ENCODE measurements at places on chromosomes 5 and 9.
A peak's percentile ranks its signal among the peaks of the same experiment; 100 is the strongest.

- DNase-seq = no peak
Observed at GRCh38 chr9:113570106-113570505, 106.6 kb downstream of the RGS3 start.

DNA sequence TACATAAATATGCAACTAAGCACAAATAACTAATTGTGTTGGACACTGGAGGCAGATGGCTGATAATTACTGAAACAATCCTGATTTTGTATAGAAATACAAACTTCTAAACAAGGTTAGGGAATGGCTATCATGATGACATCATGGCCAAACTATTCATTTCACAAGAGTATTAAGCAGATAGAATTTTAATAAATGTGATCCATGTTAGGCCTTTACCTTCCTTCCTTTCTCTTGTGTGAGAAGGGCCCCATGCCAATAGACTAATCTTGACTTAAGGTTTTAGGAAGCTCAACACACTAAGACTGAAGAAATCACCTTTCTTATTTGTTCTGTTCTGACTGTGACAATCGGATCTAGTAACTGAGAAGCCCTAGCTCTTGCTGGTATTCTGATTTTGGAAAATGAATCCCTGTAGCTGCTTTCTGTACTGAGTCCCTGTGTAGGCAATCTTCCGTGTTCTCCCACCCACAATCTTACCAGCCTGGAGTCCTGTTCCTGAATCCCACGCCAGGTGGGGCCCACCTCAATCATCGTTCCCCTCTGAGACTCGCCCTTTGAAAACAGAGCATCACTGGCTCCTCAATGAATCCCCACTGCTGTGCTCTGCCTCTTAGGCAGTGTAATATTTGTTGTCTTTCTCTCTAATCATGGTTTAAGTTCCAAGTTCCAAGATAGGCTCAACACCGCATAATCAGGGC is 168.7 kb upstream of the GNA14 start:
- DNase-seq = no peak

GRCh38 chr9:37229882-37230482 is 109.6 kb downstream of the ZCCHC7 start:
- no peak for DNase-seq

- no peak for DNase-seq
Observed at GRCh38 chr5:171969288-171969880, 37.1 kb downstream of the FBXW11 start.

DNA sequence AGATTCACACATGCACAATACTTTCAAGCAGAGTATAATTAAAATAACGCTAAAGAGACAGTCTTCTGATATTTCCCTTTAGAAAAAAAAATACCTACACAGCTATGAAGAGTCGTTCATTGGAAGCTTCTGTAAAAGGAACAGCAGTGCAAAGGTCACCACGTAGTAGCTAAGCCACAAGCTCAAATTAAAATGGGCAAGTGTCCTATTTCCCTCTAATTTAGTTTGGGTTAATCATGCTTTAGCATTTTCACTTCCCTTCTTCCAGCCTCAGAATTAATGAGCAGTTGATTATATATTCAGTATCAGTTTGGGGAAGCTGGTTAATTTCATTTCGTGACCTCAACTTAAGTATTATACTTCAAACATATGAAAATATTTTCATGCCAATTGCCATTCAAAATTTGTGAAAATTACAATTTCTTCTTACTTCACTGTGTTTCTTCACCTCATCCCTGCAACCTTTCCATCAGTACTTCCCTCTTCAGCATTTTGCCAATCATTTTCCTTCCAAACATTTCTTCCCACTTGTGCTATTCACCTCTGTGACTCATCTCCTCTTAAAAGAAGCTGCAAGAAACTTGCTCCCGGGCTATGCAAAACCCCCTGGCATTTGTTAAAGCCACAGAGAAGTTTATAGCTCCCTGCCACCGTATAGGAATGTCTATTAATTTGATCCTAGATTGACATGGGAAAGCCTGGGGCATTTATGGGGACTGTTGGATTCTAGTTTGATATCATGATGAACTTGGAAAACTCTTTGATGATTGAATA is 83.0 kb downstream of the DMRTA1 start:
- no peak for DNase-seq

DNA sequence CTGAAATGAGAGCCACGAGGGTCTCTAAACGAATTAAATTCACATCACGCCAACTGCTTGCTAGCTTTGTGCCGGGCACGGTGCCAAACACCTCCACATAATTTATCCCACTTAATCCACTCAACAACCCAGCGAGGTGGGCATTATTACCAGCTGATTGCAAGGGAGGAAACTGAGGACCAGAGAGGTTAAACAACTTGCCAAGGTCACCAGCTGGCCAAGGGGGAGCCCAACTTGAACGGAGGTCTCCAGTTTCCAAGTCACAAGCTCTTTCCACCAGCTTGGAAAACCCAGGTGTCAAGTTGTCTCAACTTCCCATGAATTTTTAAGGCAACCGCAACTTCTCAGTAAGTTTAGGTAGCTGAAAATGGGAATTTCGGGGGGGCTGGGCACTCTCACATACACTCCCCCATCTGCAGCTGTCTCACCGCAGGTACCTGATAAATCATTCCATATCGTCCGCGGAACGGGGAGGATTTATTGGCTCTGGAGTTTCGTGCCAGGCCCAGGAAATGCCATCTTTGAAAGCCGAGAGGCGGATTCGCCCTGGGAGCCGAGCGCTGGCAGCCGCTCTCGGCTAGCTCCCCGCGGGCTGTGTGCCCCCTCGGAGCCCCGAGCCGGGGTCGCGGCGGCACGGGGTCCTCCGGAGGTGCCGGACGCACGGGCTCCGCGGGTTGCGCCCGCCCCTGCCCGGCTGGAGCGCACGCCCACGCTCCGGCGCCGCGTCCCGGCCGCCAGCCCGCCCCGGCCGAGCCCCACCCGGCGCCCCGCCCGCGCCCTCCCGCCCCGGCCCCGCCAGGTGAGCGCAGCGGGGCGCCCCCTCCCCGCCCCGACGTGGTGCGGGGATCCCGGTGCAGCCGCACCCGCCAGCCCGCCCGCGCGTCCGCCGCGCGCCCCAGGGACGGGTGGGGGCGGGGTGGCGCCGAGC is 617 bp downstream of the PTPN3 start:
- DNase-seq = no peak

DNA sequence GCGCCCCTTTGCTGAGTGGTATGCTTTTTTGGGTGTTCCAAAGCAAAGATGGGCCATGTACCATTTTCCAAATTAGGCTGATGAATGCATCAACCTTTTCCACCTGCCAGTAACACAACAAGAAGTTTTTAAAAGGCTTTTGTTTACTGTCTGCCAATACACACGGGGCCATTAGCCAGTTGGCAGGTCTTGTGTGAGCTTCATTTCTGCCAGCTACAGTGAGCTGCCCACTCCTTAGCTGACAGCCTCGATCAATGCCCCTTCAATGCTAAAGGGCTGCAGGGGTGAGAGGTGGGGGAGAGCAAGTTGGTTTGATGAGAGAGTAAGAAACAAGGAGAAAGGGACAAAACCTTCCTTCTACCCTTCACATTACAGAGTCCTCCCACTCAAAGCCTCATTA is 128.7 kb downstream of the C5orf15 start:
- no peak for DNase-seq

DNA sequence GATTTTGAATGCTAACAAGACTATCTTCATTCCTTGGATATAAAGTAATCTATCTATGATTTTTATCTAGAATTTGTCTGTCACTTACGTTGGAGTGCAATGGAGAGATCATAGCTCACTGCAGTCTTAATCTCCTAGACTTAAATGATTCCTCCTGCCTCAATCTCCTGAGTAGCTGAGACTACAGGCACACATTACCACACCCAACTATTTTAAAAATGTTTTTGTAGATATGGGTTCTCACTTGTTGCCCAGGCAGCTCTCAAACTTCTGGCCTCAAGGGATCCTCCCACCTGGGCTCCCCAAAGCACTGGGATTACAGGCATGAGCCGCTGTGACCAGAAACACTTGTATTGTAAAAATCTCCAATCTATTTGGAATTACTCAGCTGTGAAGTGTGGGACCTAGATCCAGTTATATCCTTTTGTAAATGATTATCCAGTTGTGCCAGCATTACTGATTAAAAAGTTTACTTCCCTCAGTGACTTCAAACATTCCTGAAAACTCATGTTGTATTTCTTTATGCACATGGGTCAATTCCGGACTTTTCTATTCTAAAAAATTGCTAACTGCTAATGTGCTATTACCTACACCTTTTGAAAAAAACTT is 1793.8 kb upstream of the WWC1 start:
- DNase-seq = no peak

- peak; percentile 81 for DNase-seq
Observed at GRCh38 chr9:131275332-131276093, 797 bp downstream of the FAM78A start.

- no peak for DNase-seq
Observed at GRCh38 chr9:21687351-21687750, 115.1 kb upstream of the MTAP start.

DNA sequence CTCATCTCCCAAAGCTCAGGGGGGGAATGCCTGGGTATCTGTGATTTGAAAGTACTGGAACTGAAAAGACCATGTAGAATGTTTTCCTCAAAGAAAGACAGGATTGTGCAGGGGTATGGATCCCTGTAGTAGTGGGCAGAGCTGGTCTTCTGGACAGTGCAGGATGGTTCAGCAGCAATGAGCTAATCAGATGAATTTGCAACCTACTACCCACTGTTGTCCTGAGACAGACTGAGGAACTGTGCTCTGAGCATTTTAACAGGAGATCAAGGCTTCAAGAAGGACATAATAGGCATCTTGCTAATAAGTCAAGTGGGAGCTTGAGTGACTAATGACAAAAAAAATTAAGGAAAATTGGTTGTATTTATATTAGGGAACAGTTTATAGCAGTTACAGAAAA is 61.7 kb downstream of the FYB1 start:
- no peak for DNase-seq

DNA sequence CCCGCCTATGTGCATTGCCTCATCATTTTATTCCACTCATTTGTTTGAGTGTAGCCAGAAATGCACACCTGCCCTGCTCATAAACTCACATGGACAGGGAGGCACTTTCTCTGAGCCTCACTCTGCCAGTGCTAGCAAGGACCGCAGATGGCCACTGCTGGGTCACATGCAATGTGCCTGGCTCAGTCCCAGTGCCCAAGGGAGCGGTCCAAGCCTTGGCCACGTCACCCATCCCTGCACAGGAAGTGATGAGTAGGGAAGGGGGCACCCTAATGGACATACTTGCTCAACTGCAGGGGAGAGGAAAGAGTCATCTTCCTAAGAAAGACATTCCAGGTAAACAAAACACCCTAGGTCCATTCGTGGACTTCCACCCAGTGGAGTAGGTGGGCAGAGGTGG is 630.9 kb downstream of the IRX1 start:
- no peak for DNase-seq

DNA sequence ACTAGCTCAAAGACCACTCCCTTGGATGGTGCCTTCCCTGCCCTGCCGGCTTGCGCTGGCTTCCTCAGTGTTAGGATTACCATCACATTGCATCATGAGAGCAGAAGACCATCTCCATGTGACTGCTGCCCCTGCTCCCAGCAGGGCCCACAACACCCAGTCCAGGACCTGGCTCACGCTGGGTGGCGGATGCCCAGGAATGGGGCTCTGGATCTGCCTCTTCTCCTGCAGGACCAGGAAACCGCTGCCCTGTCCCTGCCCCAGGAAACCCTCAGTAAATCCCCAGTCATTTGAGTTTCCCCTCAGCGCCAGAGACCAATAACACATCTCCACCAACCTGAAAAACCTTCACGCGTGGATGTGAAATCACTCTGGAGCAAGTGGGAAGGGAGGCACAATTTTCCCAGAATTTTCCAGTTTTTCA is 3.3 kb upstream of the RNF44 start:
- DNase-seq = no peak

GRCh38 chr9:88812938-88813637 is 178.2 kb upstream of the S1PR3 start:
- no peak for DNase-seq

DNA sequence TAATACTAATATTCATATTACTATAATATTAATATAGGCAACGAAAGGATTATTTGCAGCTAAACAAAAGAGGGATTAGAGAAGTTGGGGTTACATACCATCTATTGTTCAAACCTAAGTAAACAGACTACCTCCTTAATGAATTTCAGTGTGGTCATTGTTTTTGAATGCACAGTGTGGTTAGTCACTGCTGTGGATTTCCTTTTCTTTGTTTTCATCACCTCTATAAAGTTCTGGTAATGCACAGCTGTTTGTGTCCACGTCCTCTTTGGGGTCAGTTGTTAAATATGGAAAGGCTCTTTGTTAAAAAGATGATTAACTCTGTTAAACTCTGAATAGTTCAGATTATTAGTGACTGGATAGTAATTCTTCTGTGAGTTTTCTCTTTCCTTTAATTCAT is 233.6 kb downstream of the MAST4 start:
- DNase-seq = no peak

- no peak for DNase-seq
Observed at GRCh38 chr5:50300878-50301277, 140.2 kb downstream of the EMB start.

DNA sequence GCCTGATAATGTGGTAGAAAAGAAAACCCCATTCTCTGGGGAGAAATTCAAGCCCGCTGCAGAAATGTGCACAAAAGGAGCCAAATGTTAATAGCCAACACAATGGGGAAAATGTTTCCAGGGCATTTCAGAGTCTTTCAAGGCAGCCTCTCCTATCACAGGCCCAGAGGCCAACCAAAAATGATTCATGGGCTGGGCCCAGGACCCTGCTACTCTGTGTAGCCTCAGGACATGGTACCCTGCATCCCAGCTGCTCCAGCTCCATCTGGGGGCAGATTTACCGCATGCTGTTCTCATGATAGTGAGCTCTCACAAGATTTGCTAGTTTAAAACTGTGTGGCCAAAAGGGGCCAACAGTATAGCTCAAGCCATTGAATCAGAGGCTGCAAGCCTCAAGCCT is 41.1 kb downstream of the RAPGEF6 start:
- DNase-seq = no peak

DNA sequence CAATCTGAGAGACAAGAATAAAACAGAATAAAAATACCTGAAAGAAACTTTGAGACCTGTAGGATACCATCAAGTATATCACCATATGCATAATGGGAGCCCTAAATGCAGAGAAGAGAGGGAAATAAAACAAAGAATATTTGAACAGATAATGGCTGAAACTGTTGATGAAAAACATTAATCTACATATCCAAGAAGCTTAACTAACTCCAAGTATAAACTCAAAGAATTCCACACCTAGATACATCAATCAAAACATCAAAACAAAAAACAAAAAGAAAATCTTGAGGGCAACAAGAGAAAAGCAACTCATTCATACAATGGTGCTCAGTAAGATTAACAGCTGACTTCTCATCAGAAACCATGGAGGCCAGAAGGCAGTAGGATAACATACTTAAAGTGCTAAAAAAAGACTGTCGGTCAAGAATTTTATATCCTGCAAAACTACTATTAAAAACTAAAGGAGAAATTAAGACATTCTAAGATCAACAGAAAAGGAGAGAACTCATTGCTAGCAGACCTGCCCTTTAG is 101.6 kb downstream of the FOXD1 start:
- DNase-seq = no peak

GRCh38 chr5:463301-463700 is 20.3 kb downstream of the EXOC3 start:
- DNase-seq = no peak

GRCh38 chr5:54470128-54470527 is 14.6 kb downstream of the HSPB3 start:
- no peak for DNase-seq
